ENCODE measurements at places on chromosomes 7 and 10.

GRCh38 chr7:17391366-17391765, 92.9 kb downstream of the AHR start:
- no peak for DNase-seq

DNA sequence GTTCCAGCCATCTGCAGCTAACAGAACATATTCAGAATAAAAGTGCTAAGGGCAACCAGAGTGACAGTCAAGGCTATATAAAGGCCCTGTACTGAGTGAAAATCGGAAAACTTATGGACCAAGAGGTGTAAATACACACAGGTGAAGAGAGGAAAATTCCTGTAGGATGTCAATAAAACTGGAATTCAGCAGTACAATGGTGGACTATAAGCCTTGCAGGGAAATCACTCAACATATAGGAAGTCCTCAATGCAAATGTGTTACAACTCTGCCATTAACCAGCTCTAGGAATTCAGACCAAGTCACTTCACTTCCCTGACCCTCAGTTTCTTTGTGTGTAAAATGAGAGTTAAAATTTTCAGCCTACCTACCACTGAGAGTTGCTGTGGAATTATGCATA, 7.7 kb downstream of the USP6NL start:
- DNase-seq: no peak

GRCh38 chr7:39720586-39720985, 97.2 kb downstream of the RALA start:
- DNase-seq: no peak

DNA sequence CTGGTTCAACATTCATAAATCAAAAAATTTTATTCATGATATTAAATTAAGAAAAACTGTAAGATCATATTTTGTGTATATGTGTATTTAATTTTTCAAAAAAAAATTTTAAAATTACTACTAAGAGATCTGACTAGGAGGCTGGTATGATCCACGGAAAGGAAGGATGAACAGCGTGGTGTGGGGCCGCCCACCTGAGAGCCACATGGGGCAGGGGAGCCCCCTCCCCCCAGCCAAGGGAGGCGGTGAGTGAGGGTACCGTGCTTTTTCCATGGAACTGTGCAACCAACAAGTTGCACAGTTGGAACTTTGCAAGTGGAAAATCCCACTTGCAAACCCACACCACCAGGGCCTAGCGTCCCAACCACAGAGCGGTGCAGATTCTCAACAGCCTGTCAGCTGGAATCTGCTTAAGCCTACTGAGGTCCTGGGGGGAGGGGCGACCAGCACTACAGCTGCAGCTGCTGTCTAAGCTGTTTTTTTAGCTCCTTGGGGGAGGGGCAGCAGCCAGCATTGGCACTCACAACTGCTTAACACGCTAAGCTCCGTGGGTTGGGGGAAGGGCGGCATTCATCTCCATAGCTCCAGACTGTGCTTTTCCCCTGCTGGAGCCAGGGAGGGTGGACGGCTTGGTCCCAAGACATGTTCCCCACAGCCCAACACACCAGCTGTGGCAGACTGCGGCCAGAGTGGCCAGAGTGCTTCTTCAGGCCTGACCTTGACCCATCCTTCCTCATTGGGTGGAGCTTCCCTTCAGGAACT, 94.2 kb upstream of the IGFBP3 start:
- DNase-seq: no peak

GRCh38 chr10:14153570-14154055, 177.1 kb downstream of the FRMD4A start:
- no peak for DNase-seq

DNA sequence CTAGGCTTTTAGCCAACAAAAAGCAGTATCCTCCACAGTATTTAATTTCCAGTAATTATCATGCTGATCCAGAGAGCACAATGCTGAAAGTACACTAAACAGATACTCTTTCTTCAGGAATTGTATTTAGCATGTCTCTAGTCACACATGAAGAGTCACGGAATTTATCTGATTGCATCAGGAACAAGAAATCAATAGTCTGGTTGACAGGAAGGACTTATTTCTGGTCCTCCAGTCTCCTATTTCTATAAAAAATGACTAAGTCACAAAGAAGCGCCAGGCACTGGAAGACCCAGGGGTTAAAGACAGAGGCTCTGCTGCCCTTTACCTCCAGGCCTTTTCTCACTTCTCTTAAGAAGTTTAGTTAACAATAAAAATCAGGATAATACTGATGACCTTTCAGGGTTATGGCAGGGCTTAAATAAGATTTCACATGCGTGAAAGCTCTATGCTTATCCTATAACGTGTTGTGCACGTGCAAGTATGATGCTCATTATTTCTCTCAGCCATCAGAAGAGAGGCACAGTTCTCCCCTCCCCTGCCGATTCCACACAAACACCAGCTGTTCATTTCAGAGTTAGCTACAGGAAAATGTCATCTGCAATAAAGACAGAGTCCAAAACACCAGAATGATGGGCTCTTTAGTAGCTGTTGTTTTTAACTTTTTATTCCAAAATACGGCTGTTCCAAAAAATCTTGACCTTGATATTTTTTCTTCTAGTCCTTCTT, 36.9 kb downstream of the SLC26A4 start:
- no peak for DNase-seq

- no peak for DNase-seq
Measured at GRCh38 chr7:135434047-135434446, 75.9 kb downstream of the CNOT4 start.

DNA sequence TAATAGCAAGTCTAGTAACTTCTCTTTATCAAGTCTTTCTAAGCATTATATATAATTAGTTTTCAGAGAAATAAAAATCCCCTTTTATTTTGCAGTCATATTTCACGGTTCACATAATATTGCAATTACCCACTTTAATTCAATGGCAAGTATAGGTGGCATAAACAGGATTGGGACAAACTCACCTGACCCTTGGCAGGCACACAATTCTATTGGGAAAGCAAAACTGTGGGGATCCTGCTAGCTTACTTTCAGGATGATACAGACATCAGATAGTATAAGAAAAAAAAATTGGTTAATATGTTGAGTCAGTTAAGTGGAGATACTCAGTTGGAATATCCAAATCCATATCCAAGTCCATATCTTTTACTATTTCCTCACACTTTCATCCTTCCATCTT, 294.8 kb downstream of the SNX13 start:
- no peak for DNase-seq

DNA sequence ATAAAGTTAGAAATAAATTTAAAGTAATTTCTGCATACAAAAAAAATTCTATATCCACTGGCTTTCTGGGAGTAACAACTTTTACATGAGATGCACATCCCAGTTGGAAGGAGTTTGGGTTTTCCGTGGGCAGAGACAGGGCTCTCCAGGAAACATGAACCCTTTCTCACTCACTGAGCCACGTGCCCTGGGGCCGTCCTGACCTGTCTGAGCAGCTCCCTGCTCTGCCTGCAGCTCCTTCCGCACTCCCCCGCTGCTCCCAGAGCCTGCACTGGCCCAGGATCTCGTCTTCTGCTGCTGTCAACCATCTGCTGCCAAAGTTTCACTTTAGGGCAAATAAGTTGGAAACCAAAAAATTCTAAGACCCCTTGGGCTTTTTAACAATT, 169.1 kb downstream of the DIP2C start:
- DNase-seq: no peak

- DNase-seq: no peak
Measured at GRCh38 chr7:76063525-76063924, 15.6 kb downstream of the MDH2 start.

DNA sequence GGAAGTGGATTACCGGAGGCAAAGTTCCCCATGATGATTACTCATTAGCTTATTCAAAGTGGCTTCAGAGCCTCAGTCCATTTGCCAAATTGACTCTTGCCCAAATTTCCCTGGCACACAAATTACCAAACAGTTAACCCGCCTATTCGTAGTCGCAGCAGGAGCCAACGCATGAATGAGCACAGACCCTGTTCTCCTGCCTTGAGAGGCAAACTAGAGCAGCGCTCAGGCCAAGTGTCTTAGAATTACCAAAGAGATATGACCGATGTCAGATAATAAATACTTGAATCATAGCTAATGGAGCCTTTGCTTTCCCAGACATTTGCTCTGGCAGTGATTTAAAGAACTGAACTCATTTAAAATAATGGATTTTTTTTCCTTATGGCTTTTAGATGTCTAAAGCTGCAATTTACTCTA, 64.9 kb downstream of the CTTNBP2 start:
- no peak for DNase-seq

DNA sequence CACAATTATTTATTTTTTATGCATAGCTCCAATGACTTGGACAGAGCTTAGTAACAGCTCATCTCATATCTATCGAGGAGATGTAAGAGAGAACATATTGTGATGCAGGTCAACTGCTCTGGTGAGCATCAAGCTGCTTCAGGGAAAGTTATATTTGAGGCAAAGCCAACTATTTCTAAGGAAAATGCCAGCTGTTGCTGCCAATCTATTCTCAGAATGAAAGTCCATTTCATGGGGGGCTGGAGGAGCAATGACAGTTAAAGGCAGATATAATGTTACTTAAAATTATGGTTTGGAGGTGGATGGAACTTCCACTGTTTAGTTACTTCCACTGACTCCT, 424.8 kb downstream of the KIF20B start:
- no peak for DNase-seq
